Activated CD8-positive, alpha-beta T cell treated with anti-CD3 and anti-CD28 coated beads, Interleukin-2, amount 10 ng/mL, durations not matched to agents 7 days and 5 days (primary cell): ENCODE measurements at places on chromosomes 1 and 21. TPM values are rescaled to one million over a fixed set of nuclear protein-coding genes. Genes with fewer than 3 reads are reported as not detected.

Gene ZNF670
- 0.84 TPM for total RNA-seq

- no peaks in the 10 kb centered on the region for H3K4me1 ChIP-seq
- DNase-seq: no peak
- H3K27me3 ChIP-seq: no peaks in the 10 kb centered on the region
- H3K27ac ChIP-seq: no peak overlapping the region
Measured at GRCh38 chr1:63878932-63879331, 105.1 kb downstream of the ROR1 start.

Gene GOLPH3L
- total RNA-seq: 19.4 TPM

- H3K36me3 ChIP-seq: no peaks in the 10 kb centered on the region
- no peak overlapping the region for H3K4me3 ChIP-seq
- DNase-seq: no peak
- no peaks in the 10 kb centered on the region for H3K27me3 ChIP-seq
Measured at GRCh38 chr1:197663162-197663953, 111.9 kb downstream of the DENND1B start.

- DNase-seq: no peak
- H3K27ac ChIP-seq: no peak overlapping the region
- H3K4me1 ChIP-seq: no peaks in the 10 kb centered on the region
Measured at GRCh38 chr21:26443291-26443690, 129.8 kb downstream of the CYYR1 start.

Gene LCK
- total RNA-seq: 464 TPM

Gene BGLAP
- total RNA-seq: 2.8 TPM

Gene NPPA
- not detected for total RNA-seq

Gene BRDT
- not detected for total RNA-seq
